Stimulated activated CD8-positive, alpha-beta memory T cell treated with anti-CD3 and anti-CD28 coated beads, Interleukin-2, amount 100 ng/mL, for 1 hour (primary cell): ENCODE measurements at places on chromosomes 11 and 22.

DNA sequence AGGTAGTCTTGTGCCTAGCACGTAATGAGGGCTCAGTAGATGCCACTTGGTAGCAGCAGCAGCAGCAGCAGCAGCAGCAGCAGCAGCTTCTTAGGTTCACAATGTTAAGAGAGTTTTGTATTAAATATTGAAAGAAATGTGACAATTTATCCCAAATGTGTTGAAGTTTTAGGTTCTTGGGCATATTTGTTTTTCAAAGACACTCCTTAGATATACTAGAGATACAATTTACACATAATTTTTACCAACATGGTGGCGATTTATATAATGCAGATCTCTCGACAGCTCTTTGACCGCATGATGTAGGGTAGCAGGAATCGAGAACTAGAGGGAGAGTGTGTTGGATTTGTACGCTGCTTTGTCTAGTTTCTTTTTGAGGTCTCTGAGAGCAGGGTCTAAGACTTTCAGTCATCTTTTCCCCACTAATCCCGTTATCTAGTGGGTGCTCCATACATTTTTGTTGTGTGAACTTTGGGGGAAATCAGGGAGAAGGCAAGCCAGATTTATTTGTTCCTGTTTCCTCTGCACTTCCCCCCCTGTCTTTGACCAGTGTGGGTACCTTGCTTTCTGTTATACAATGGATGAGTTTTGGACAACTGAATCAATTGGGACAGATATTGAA lies 1.4 kb downstream of the FDX1 start:
- DNase-seq = no peak

DNA sequence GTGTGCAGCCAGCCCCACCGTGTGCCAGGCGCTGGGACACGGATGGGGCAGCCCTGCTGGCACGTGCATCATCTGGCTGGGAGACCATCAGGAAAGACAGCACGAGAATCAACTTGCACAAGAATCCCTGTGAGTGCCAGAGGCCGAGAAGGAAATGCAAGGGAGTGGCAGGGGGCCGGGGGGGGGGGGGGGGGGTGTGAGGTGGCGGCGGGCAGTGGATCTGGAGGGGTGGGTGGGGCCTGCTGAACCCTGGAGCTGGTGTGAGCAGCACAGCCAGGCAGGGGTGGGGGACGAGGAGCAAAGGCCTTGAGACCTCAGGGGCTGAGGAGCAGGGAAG lies 14.0 kb upstream of the FLRT1 start:
- DNase-seq = no peak

GRCh38 chr11:62842171-62842741 lies 2.9 kb upstream of the WDR74 start:
- DNase-seq = no peak

DNA sequence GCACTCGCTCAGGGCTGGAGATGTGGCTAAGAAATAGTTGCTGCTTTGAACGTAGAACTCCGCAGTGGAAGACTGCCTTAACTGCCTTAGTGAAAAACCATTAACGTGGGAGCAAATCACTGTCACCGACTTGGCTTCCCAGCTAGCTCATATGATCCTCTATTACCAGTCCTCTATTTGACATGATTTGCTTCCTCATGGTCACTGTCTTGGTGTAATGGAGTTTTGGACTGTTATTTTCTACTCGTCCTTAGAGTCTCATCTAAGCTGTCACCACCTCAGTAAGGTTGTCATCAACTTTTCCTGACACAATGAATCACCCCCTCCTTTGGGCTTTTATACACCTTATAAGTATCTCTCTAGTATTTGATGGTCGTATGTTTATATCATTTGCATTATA lies 167.1 kb upstream of the NARS2 start:
- no peak for DNase-seq

- DNase-seq = no peak
These were observed 507.6 kb downstream of the MIAT start for GRCh38 chr22:27164781-27165503.

DNA sequence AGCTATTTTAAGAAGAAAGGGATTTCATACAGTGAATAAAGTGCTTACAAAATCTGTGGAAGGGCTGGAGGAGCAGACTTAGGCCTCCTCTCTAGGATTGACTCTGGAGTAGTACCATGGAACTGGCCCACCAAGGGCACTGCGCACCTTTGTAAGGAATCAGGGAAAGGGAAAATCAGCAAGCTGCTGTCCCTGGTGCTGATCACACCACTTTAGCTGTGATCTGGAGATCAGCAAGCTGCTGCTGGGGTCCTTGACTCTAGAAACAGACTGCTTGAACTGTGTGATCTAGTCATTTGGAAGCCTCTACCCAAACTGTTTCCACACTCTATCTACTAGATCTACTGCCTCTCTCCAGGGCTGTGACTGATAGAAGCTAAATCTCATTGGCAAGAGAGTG lies 18.4 kb upstream of the TECTA start:
- DNase-seq = no peak

GRCh38 chr22:49305214-49305965 lies 522.3 kb downstream of the BRD1 start:
- DNase-seq = peak; percentile 15

DNA sequence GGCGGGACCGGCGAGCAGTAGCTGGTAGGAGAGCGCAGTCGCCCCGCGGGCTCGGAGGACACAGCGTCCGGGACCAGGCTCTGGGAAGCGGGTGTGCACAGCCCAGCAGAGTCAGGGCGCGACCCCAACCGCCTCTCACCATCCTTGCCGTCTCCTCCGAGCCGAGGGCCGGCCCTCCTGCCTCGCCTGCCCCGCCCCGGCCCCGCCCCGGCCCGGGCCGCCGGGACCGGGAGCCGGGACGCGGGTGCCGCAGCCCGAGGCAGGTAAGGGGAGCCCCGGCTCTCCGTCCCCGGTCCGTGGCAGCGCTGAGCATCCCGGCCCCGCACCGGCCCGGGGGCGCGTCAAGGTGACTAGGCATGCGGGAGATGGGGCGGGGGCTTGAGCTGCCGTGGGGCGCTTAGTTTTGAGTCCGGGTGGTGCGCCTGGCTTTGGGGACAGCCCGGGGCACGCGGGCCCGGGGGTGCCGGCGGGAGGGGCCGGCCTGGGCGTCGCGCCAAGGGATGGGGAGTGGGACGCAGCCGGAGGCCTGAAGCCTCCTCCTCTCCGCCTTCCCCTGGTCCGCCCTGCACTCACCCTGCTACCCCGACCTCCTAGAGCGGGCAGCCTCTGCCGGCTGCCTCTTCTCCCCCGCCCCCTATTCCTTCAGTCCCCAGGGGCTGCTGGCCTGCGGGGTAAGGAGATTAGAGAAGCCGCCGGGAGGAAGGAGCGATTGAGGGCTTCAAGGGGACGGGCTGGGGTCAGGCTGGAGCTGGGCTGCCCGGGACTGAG lies at the start of gene ABCG4:
Gene ABCG4, plus strand, starts transcription at position 35 of the 768 bp plus-strand sequence. CDS start 914 bp downstream, outside the sequence.
- no peak for DNase-seq

- DNase-seq = no peak
These were observed 13.0 kb downstream of the JHY start for GRCh38 chr11:122895563-122895962.

DNA sequence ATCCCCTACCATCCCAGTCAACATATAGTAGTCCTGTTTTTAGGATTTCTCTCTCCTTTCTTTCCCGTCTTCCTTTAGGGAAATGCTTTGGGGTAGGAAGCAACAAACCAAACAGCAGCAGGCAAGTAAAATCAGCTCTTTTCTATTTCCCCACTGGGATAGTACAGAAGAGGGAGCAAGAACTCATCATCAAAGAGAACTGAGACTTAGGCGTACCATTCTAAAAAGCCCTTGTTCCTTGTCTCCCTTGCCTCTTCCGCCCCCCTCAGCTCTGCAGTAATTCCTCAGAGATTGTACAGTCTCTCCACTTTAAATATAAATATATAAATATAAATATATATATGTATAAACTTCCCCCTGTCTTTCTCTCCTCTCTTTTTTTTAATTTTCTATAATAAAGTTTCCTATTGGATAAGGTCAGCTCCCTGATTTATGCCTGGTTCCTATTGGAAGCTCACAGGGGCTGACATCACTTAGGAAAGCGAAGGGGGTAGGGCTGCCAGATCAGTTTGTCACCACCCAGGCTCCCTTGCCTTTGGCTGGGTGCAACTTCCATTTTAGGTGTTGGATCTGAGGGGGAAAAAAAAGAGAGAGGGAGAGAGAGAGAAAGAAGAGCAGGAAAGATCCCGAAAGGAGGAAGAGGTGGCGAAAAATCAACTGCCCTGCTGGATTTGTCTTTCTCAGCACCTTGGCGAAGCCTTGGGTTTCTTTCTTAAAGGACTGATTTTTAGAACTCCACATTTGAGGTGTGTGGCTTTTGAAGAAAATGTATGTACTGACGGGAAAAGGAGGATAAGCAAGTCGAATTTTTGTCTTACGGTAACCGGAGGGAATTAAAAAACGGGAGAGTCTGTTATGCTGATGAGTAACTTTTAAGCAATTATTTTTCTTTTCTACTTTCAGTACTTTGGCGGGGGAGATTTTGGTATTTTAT lies at the start of gene CTNND1:
Gene CTNND1, plus strand, starts transcription at position 502 of the 934 bp plus-strand sequence. CDS start 29,677 bp downstream, outside the sequence.
- no peak for DNase-seq

- DNase-seq = no peak
These were observed 1231.7 kb downstream of the LRRC4C start for GRCh38 chr11:40227730-40228129.

GRCh38 chr11:87322568-87322967 lies 284.8 kb downstream of the TMEM135 start:
- DNase-seq = no peak

- no peak for DNase-seq
These were observed 189.6 kb upstream of the SYN3 start for GRCh38 chr22:33247758-33248157.

GRCh38 chr22:17243524-17243923 lies 24.3 kb upstream of the ADA2 start:
- no peak for DNase-seq

- DNase-seq = peak; percentile 19
These were observed 1155.9 kb downstream of the TBC1D22A start for GRCh38 chr22:47918276-47918921.

- no peak for DNase-seq
These were observed 31.5 kb downstream of the CD44 start for GRCh38 chr11:35170503-35170902.

DNA sequence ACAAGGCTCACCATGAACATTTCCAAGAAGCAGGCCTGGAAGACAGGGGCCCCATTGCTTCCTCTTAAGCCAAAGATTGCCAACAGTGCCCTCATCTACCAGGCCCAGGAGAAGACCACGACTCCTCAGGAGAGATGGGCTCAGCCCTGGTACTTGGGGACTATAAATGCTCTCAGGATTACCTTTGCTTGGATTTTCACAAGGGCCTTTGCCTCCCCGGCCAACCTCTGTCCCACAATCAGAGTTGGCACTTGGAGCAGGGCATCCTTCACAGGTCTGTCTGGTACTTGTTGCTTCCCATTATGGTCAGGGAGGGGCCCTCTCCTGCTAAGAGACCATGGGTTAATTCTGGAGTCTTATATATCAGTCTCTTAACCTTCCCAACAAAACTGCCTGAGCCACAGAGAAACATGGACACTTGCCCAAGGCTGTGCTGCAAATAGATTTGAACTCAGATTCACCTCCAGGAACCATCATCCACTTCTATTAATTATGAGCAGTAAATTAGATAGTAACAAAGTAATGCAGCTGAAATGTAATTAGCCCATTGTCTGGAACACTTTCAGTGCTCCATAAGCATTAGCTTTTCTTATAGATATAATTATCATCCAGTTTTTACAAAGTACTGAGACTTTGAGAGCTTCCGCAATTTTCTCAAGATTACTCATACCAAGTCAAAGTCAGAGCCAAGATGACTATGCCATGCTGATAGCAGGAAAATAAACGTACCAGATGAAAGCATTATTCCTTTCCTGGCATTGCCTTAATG lies 33.5 kb downstream of the POU2AF3 start:
- no peak for DNase-seq

GRCh38 chr11:36131721-36132397 lies 157.4 kb downstream of the COMMD9 start:
- DNase-seq = no peak

DNA sequence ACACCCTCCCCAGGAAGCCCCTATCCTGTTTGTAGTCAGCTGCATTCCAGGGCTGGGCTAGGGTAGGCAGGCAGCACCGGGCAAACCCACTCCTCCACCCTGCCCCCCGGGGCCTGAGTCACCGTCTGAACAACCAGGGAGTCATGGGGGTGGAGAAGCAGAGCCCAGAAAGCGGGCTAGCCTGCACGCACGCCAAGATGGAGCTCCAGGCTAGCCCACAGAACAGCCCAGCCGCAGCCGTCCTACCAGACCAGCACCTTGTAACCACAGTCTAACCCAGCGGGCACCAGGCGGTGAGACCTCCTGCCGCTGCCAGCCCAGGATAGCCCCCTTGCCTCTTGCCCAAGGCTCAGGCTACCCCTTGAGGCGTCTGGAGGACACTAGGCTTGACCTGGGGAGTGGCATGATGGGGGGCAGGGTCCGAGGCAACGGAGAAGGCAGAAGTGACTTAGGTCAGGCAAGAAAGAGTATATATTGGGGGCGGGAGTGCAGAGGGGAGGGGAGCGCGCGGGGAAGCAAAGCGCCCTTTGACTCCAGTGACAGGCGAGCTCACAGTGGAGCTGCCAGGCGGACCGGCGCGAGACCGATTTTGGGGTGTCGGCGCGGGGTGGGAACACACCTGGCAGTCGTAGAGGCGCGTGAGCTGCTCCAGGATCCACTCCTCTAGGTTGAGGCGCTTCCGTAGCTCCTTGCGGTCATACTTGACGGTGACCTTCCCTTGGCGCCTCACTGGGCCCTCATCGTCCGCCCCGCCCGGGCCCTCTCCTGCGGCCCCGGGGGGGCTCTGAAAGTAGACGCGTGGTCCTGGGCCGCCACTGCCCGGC lies 734 bp downstream of the PPP1R14B start:
- no peak for DNase-seq

DNA sequence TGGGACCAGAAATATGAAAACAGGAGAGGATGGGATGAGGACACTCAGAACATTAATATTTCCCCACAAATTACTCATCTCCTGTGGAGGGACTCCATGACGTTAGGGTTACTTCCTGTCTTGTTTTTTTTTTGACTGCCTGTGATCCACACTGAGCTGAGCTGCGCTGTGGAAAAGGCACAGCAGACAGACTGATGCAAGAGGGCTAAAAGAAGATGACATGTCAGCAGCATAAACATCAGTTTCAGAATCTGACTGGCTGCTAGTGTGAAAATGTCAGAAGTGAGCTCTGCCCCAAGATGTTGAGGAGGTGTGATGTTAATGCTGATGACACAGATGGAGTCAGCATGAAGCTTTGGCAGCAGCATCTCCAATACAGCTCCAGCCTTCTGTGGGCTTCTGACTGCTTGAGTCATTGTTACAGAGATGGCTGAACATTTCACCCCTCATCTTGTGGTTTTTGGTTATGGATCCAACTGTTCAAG lies 286.8 kb downstream of the BLID start:
- DNase-seq = no peak

GRCh38 chr11:17550450-17551346 lies 3.6 kb downstream of the OTOG start:
- DNase-seq = no peak

- no peak for DNase-seq
These were observed 12.9 kb upstream of the LRRC32 start for GRCh38 chr11:76683161-76684095.

DNA sequence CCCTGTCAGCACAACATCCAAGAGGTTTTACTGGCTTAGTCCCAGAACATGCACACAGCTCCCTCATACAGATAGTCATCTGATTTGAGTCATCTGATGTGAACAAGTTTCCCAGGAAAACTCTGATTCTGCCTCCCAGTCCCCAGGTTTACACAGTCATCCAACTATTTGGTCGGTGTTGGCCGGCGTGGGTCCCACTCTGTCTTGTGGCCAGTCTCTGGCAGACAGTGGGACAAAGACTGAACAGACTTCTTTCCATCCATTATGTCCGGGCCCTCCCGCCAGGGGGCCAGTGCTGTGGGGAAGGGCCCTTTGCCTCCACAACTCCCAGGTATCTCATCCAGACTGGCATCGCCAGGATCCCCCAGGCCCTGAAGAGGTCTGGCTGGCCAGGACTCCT lies 60.0 kb downstream of the BTG4 start:
- no peak for DNase-seq

GRCh38 chr11:47593934-47594855 lies at the start of gene C1QTNF4:
C1QTNF4 (minus strand) TSS chr11:47594411; CDS start chr11:47590810, 3,601 bp downstream.
- DNase-seq = no peak
